ENCODE measurements at places on chromosomes 3 and 15.

- no peak for DNase-seq
These were observed 33.9 kb downstream of the RAB27A start for GRCh38 chr15:55255714-55256113.

- no peak for DNase-seq
These were observed 61.0 kb downstream of the ATP8B4 start for GRCh38 chr15:50057905-50058639.

- no peak for DNase-seq
These were observed 35.4 kb upstream of the SPRED1 start for GRCh38 chr15:38217191-38217595.

GRCh38 chr15:42140383-42141070, 15.9 kb downstream of the PLA2G4F start:
- no peak for DNase-seq

DNA sequence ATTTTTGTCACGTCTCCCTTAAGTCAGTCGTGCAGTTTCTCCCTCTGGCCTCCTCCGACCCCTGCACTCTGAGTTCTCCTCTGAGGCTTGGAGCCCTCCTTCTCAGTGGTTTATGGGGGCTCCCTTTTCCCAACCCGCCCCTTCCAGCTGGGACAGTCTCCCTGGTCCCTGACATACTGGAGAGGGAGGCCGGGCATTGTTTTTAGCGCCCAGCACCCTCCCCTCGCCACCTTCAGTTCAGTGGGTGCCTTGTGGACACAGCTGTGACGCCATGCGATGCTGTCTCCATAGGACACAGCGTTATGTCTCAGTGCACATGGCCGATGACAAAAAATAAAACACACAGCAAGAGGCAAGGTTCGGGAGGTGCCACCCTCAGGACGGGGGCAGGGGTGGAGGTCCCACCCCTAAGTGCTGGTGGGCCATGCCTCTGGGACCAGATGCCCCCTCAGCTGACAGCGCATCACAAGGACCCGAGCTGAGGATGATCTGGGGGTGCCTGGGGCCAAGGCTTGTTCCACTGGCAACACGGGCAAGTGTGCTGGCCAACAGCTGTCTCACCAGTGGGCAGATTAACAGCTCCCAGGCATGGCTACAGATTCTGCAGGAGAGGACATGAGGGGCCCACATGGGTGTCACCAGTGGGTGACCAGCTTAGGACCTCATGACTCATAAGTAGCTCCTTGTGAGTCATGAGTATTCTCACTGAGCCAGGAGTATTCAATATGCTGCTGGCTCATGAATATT, 81.6 kb downstream of the PLXNA1 start:
- no peak for DNase-seq

DNA sequence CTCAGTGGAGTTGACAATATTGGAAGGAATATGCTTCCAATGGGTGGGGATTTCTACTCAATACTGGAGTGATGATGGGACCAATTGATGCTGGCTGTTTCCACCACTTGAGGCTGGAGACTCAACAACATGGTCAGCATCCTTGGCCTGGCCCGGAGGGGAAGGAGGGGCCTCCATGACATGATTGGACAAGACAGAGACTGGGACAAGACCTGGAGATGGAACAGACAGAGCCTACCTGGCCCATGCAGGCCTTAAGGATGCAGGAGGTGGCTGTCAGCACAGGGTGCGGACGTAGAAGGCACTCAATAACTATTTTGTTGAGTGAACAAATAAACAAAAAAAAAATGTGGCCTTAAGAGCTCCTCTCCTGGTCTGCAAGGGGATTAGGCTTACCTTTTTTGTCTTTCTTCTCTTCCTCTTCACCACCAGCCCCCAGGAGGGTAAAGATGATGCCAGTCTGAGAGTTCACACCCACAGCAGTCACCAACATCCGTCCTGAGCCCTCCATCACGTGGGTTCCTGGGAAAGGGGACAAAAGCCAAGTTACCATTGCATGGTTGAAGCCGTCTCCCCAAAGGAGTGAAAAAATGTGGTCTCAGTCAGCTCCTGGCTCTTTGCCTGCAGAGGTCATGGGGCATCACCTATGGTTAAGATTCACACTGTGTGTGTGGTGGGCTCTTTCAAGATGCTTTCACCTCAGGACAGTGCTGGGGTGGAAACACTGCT, 67.1 kb upstream of the SEC13 start:
- DNase-seq: no peak

DNA sequence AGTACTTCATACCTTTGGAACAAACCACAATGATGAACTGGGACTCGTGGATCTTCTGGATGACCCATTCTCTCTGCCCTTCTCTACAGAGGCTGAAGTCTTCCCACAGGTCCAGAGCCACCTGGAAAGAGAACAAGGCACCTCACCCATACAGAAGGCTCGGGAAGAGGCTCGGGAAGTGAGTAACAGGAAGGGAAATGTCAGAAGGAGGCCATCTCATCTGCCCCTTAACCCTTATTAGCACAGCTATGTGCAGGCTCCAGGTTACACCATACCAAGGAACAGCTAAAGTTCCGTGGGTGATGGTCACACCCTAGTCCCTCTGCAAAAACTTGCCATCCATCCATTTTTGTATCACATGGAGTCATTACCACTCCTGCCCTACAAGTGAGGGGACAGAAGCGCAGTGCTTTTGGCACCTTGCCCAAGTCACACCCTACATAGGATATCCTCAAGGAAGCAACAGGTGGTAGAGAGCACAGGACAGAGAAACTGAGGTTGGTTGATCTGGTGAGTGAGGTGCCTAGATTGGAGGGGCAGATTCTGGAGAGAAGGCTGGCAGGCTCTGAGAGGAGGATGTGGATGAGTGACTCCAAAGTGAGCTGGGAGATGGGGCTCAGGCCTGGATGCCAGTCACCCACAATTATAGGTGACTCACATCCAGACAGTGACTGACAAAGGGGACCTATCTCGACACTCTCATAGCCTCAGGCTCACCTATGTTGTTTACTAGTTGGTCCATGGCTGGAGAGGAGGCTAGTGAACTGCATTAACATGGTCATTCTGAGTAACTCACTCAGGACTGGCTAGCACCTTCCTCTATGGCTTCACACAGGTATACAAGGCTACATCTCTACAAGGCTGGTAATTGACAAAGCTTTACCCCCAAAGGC, 38.2 kb downstream of the SPATA12 start:
- no peak for DNase-seq

DNA sequence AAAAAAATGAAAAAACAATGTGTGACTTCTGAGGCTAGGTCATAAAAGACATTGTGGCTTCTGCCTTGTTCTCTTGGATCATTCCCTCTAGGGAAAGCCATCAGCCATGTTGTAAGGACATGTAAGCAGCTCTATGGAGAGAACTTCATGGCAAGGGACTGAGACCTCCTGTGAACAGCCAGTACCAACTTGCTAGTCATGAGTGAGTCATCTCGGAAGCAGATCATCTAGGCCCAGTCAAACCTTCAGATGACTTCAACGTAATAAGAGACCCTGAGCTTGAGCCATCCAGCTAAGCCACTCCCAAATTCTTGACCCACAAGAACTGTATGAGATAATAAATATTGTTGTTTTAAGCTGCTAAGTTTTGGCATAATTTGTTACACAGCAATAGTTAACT, 4.9 kb downstream of the MON1A start:
- DNase-seq: no peak

DNA sequence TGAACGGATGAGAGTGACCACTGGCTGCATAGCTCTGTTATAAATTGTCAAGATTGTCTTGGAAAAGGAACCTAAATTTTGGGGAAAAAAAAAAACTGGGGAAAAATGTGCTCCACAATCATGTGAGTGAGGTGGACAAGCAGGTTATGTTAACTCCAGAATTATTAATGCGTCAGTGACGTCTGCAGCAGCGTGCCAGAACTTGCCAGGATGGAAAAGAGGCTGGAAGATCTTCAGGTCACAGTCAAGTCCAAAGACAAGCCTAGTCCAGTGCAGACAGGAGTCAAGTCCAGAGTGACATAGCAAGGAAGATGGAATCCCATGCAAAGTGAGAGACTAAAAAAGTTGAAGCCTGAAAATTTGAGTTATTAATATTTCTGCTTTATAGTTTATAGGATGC, 140.6 kb downstream of the RYR3 start:
- DNase-seq: no peak

DNA sequence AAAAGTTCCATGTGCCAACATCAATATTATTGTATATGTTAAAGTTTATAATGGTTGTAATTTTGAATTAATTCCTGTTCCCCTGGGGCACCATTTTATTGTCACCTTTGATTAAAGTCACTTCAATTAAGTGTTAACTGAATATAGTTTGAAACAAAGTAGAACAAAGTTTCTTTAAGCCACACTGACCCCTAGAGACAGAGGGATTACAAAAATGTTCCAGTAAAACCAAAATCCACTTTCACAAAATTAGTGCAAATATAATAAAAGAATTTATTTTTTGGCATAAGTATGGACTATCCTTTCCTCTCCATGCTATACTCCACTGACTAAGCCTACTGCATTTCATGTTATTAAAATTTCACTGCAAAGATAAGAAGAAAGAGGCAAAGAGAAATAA, 123.9 kb downstream of the ZMAT3 start:
- no peak for DNase-seq

GRCh38 chr15:37967788-37968187, 33.3 kb downstream of the TMCO5A start:
- DNase-seq: no peak

GRCh38 chr3:28901018-28901417, 379.9 kb upstream of the RBMS3 start:
- peak; percentile 50 for DNase-seq

- DNase-seq: no peak
These were observed 53.4 kb downstream of the FILIP1L start for GRCh38 chr3:100060685-100061484.

- DNase-seq: no peak
These were observed 85.1 kb upstream of the TRA2B start for GRCh38 chr3:186022931-186023330.

DNA sequence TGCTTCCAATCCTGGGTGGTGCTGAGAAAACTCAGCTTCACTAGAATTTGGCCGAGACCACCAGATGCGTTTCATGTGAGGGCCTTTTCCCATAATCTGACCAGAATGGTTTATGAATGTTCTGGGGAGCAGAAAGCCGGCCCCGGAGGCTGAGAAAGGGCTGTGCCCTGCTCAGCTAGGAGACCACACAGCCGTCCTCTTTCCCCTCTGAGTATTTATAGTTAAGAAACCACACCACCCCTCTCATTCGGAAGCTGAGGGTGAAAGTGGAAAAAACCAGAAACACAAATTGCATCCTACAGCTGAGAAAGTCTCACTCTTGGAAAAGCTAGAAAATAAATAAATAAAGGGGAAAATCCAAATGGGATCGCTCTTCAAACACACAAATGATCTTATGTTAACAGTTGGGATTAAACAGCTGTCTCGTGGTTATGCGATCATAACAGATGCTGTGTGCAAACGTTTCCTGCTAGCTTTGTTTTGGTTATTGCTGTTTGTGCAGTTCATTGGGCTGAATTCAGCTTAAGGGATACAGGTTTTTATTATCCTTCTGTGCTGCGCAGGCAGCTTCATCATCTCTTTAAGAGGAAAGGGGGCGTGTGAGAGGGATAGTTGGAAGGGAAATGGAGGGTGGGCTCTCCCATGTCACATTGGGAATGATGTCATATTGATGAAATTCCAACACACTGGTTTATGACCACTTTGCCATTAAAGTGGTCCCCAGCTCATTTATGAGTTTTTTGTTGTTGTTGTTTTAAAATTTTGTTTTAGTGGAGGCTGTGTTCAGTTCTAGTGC, 1026.2 kb upstream of the NR2F2 start:
- DNase-seq: no peak

DNA sequence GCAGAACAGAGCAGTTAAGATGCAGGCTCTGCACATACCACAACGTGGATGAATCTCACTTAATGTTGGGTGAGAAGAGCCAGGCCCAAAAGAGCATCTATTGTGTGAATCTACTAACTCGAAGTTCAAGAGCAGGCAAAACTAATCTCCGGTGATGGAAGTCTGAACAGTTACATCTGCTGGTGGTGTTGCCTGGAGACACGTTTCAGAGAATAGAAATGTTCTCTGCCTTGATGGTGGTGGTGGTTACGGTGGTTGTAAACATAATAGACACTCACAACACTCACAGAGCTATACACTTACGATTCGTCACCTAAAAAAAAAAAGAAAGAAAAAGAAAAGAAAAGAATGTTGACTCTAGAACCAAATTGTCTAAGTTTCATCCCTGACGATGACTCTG, 86.8 kb downstream of the LIPC start:
- no peak for DNase-seq

DNA sequence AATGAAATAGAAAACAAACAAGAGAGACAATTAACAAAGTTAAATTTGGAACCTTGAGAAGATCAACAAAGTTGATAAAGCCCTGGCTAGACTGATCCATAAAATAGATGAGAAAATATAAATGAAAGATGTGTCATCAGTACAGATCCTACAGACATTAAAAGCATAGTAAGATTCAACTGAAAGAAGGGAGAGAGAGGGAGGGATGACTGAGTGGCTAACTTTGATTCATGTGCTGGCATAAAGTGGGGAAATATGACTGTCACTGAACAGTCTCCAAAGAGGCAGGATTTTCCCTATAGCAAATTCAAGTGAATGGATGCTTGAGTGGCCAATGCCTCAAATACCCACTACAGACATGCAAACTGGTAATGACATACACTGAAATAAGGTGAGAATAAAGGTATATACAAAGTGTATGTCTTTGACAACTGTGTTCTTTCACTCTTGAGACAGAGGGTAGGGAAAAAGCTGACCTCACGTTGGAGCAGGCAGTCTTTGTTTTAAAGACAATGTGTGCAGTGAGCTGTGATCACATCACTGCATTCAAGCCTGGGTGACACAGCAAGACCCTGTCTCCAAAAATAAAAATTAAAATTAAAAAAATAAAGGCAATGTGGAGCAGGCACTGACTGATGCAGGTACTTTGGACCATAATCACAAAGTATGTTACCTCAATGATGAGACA, 35.9 kb upstream of the CHD2 start:
- DNase-seq: no peak

- no peak for DNase-seq
These were observed 118.5 kb upstream of the LMOD3 start for GRCh38 chr3:69240651-69241568.

- no peak for DNase-seq
These were observed 424.1 kb upstream of the KCNMB2 start for GRCh38 chr3:178112134-178112533.

DNA sequence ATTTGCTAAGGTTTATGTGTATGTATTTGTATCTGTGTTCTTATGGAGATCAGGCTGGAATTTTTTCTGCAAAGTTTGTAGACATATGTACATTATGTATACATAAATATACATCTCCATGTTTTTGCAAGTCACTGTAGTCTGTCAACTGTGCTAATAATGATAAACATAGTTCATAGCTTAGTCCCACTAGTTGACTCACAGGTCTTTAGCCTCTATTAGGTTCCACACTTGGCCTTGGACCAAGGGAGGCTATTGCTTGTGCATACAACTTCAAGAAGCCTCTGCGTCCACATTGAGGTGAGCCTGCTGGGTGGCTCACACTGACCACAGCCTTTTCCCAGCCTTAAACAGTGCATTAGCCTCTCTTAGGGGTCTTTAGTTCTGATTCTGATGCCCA, 243.8 kb upstream of the PEX5L start:
- no peak for DNase-seq

- no peak for DNase-seq
These were observed 144.4 kb upstream of the RARB start for GRCh38 chr3:25283613-25284012.

- no peak for DNase-seq
These were observed 330.8 kb upstream of the DPH6 start for GRCh38 chr15:35876762-35877161.

GRCh38 chr3:57078635-57079473, 18.4 kb downstream of the SPATA12 start:
- DNase-seq: peak; percentile 48
